ENCODE measurements at places on chromosomes 12 and 14. TPM values are rescaled to one million over a fixed set of nuclear protein-coding genes. Genes with fewer than 3 reads are reported as not detected.

DNA sequence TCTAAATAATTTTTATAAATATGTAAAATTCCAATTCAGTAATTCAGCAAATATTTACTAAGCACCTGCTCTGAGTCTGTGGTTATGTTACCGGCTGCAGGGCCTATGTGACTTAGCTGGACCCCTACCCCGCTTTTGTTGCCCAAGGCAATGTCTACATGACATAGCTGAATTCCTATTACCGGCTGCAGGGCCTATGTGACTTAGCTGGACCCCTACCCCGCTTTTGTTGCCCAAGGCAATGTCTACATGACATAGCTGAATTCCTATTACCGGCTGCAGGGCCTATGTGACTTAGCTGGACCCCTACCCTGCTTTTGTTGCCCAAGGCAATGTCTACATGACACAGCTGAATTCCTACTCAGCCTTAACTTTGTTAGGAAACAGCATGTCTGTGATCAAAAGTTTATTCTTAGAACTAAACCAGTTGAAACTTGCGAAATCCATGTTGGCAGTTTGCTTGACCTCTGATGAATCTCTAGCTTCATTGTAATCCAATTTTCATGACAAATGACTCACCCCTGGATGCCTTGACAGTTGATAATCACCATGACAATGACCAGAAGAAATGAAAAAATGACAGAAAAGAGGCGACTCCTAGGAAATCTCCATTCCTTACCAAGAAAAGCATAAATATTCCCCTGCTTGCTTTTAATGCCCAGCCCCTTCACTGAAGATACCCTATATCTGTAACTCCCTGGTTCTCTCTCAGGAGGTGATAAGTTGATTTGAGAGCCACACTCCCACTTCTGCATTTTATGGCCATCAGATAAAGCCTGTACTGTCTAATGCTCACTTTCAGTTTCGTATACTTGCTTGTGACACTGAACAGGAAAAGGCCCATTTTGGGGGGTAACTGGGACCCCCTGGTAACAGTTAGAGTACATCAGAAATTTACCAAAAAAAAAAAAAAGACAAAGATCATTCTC is 148.4 kb upstream of the SYT10 start:
- DNase-seq = no peak

GRCh38 chr14:90733139-90733808 is 83.0 kb downstream of the TTC7B start:
- DNase-seq = no peak

DNA sequence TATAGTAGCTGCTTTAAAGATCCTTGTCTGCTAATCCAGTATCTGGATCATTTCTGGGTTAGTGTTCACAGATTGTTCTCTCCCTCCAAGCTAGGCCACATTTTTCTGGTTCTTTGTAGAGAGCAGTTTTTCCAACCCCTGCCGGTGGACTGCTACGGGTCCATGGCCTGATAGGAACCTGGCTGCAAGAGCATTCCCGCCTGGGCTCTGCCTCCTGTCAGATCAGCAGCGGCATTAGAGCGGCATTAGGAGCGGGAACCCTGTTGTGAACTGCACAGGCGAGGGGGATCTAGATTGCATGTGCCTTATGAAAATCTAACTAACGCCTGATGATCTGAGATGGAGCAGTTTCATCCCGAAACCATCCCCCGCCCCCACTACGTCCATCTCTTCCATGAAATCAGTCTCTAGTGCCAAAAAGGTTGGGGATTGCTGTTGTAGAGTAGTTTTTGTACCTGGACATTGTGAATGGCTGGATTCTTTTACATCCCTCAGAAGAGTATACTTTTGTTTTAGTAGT is 50.4 kb downstream of the MYRFL start:
- DNase-seq = no peak

GRCh38 chr12:104372061-104372720 is 68.7 kb downstream of the EID3 start:
- DNase-seq = no peak

DNA sequence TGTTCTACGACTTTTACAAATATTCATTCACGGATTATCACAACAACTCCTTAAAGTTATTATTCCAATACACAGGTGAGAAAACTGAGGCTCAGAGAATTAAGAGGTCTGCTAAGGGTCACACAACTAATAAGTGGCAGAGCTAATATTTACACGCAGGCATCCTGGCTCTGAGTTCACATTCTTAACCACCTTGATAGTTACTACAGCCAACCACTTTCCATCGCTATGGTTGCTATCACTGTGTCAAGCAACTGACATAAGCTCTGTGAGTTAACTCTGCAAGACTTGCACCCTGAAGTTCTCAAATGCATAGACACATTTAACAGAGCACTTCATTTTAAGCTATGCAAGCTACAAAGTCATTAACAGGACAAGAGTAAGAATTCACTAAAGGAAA is 3.7 kb downstream of the GLT8D2 start:
- no peak for DNase-seq

- peak; percentile 53 for DNase-seq
These were observed 51.9 kb upstream of the TSPAN11 start for GRCh38 chr12:30874455-30875321.

LEMD3 gene
- 31.8 TPM for total RNA-seq

ADAM21 gene
- total RNA-seq = 0.13 TPM

PTPRB gene
- 71.6 TPM for total RNA-seq
